CD4-positive, CD25-positive, alpha-beta regulatory T cell (primary cell): ENCODE measurements at places on chromosomes 2 and 18. TPM values are rescaled to one million over a fixed set of nuclear protein-coding genes. Genes with fewer than 3 reads are reported as not detected.

The EFR3B gene
- total RNA-seq, result 0.10 TPM

GRCh38 chr2:164014068-164014731 lies 278.4 kb upstream of the FIGN start:
- H3K4me3 ChIP-seq, result no peak overlapping the region
- no peaks in the 10 kb centered on the region for H3K4me1 ChIP-seq
- no peaks in the 10 kb centered on the region for H3K27me3 ChIP-seq
- H3K36me3 ChIP-seq, result no peaks in the 10 kb centered on the region

DNA sequence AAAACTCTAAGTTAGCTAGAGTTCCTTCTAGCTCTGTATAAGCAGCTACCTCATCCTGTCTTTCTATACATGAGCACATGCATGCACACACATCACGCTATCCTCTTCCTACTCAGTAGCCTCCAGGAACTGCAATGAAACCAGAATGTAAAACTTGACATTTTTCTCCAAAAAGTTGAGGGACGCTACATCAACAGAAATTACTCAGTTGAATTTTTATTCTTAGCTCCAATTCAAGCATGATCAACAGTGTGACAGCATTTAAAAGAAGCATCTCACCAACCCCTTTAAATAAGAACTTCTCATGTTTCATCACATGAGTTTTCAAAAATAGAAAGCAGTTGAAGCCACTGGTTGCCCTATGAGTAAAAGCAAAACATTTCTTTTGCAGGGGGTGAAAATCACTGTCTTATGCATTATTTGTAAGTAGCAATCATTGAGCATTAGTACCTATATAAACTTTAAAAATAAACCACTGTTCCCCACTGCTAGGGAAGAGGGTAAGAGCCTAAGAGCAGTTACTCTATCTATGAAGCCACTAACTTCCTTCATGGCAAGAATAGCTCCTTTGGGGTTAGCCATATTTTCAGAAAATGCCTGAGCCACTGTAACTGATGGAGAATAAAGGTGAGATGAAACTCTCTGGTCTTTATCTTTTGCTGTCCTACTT lies 77.9 kb upstream of the ARL5A start:
- no peaks in the 10 kb centered on the region for H3K4me1 ChIP-seq
- no peaks in the 10 kb centered on the region for H3K36me3 ChIP-seq
- DNase-seq, result no peak
- H3K4me3 ChIP-seq, result no peak overlapping the region
- H3K27ac ChIP-seq, result no peak overlapping the region
- no peaks in the 10 kb centered on the region for H3K27me3 ChIP-seq

DNA sequence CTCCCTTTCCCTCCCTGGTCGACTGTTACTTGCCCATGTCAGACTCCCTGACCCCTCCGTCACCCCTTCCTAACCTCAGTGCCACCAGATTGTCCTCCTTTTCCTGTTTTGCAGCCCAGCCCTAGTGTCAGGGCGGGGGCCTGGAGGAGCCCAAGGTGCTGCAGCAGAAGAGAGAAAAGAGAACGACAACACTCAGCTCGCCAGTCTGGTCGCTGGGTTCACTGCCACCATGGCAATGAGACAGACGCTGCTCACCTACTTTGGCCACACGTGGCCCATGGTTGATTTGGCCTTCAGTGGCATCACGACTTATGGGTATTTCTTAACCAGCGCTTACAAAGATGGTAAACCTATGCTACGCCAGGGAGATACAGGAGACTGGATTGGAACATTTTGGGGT lies 108.4 kb upstream of the RMDN2 start:
- no peak overlapping the region for H3K27ac ChIP-seq
- no peaks in the 10 kb centered on the region for H3K27me3 ChIP-seq
- H3K4me3 ChIP-seq, result no peak overlapping the region
- no peaks in the 10 kb centered on the region for H3K4me1 ChIP-seq
- DNase-seq, result no peak

GRCh38 chr2:61426267-61426897 lies 44.5 kb downstream of the USP34 start:
- H3K36me3 ChIP-seq, result no peaks in the 10 kb centered on the region
- peak overlapping the region; percentile 47 for H3K4me3 ChIP-seq
- DNase-seq, result peak; percentile 77
- peaks cover 41% of the 10 kb centered on the region for H3K4me1 ChIP-seq
- H3K27me3 ChIP-seq, result no peaks in the 10 kb centered on the region

- no peak overlapping the region for H3K4me3 ChIP-seq
- no peaks in the 10 kb centered on the region for H3K4me1 ChIP-seq
- H3K36me3 ChIP-seq, result no peaks in the 10 kb centered on the region
- H3K27ac ChIP-seq, result no peak overlapping the region
- no peaks in the 10 kb centered on the region for H3K27me3 ChIP-seq
- DNase-seq, result no peak
These were observed 39.5 kb downstream of the SDC1 start for GRCh38 chr2:20185176-20186022.

The CYP27C1 gene
- not detected for total RNA-seq

DNA sequence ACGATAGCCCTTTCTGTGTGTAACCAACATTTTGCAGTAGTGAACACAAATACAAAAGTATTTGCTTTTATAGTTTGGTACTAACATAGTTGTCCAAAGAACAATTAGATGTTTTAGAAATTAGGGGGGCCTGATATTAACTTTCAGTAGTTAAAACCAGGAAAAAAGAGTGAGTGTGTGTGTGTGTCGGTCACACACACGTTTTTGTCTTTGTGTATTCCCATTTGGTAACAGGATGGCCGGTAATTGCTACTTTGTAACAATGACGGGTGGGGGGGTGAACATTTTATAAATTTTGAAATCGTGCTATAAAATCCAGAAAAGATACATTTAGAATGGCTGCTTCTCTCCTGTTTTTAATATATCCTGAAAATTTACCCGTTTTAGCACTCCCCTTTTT lies 1.5 kb downstream of the PPIG start:
- H3K4me3 ChIP-seq, result peak overlapping the region; percentile 90
- peak overlapping the region; percentile 99 for H3K27ac ChIP-seq
- H3K36me3 ChIP-seq, result no peaks in the 10 kb centered on the region
- DNase-seq, result no peak
- H3K27me3 ChIP-seq, result no peaks in the 10 kb centered on the region

GRCh38 chr2:129723277-129724020 lies 256.0 kb upstream of the RAB6C start:
- H3K27me3 ChIP-seq, result no peaks in the 10 kb centered on the region
- no peaks in the 10 kb centered on the region for H3K4me1 ChIP-seq
- no peak overlapping the region for H3K4me3 ChIP-seq
- H3K27ac ChIP-seq, result no peak overlapping the region
- no peaks in the 10 kb centered on the region for H3K36me3 ChIP-seq

GRCh38 chr2:15539999-15540398 lies 21.1 kb downstream of the NBAS start:
- H3K27ac ChIP-seq, result no peak overlapping the region
- H3K4me1 ChIP-seq, result no peaks in the 10 kb centered on the region
- H3K27me3 ChIP-seq, result no peaks in the 10 kb centered on the region
- peaks cover 16% of the 10 kb centered on the region for H3K36me3 ChIP-seq
- DNase-seq, result no peak
